NCI-H1105 (cell line): ENCODE measurements at places on chromosomes 4 and X.

GRCh38 chrX:53445977-53446376 lies 11.8 kb upstream of the HSD17B10 start:
- no peak for DNase-seq

DNA sequence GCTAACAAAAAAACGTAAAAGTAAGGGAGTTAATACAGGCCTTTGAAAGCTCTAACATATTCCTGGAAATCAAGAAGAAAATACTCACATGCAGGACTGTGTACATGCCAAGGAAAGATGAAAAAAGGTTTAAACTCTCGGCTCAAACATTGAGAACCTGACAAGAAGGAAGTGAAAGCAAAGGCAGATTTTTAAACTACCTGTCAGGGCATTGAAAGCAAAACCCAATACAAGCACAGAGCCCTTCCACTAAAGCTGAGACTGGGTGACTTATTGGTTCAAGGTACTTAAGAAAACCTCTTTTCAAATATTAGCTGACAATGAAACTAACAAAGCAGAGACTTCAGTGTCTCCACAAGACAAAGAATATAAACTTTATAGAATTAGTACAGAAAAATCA lies 313.0 kb upstream of the GRID2 start:
- DNase-seq: no peak

- DNase-seq: no peak
Observed at GRCh38 chr4:151198748-151199147, 78.2 kb upstream of the PRSS48 start.

DNA sequence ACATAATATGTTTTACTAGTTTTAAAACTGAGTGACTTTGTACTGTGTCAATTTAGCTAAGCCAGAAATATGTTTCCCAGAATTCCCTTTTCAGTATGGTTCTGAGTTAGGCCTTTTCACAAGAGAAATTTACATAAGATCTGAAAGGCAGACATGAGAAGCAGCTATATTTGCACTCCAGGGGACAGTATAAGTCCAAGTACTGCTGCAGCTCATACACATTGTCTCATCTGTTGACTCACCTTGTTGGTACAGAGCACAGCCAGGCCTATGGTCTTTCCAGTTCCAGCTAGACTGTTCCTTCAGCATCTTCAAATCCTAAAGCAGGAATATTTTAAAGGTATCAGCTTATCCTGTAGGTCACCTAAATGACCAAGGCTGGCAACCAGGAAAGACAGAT lies 53.5 kb downstream of the BMP3 start:
- no peak for DNase-seq

DNA sequence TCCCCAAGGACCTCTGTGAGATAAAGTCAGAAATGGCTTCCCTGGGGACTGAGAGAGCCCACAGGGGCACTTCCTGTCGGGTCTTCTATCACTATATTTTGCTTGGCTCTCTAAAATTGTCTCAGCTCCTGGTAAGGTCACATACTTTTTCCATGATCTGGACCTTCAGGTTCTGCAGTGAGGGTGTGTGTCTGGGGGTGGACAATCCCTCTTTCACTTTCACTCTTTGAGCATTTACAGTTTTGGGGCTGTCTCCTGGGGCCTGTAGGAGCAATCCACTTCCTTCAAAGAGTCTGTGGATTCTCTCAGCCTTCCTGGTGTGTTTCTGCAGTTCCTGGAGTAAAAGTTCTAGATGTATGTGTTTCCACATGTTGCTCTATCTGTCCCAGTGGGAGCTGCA lies 335.7 kb downstream of the FSTL5 start:
- DNase-seq: no peak

DNA sequence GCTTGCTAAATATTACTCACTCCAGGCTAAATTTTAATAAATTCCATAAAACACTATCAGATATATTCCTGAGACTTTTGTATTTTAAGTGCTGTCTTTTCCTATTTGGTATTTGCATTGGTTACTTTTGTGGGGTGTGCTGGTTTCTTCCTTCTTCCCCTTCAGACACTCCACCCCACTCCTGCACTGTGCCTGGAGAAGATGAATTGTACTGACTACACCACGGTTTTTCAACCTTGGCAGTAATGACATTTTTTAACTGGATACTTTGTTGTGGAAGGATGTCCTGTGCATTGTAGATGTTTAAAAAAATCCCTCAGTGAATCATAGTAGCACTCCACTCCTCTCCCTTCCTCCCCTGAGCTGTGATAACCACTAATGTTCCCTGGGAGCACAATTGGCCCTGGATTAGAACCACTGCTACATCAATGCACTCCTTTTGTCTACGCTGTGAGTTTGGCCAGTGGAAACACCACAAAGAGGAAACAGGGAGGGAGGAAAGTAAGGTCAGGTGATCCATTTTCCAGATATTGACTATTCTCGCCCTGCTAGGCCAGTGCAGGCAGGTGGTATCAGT lies 36.3 kb downstream of the SNCA start:
- DNase-seq: no peak

- no peak for DNase-seq
Observed at GRCh38 chrX:154430916-154431315, 2.4 kb downstream of the ATP6AP1 start.

- no peak for DNase-seq
Observed at GRCh38 chr4:81469781-81470455, 1.8 kb downstream of the RASGEF1B start.

DNA sequence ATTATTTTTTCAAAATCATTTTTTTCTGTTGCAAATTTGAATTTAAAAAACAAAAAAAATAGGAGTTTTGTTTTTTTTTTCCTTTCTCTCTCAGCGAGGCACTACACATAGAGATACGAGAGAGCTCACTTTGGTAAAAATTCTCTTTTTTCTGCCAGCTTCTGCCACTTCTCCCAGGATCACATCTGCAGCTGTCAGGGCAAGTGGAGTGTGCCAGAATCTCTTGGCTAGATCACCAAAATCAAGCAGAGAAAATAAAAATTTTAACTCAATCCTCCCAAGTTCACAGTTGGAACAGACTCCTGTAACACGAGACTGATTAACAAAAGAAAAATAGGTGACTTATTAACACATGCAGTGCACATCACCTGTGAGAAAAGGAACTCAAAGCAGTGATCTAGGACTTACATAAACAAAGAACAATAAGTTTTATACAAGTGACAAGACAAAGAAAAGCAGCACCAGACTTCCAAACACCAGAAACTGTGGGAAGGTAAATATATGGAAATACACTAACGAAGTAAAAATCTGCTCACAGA lies 213.2 kb upstream of the ZFP42 start:
- DNase-seq: no peak

- no peak for DNase-seq
Observed at GRCh38 chrX:96771486-96771885, 86.8 kb downstream of the DIAPH2 start.

GRCh38 chr4:183388021-183388420 lies 56.4 kb upstream of the CDKN2AIP start:
- no peak for DNase-seq

- DNase-seq: no peak
Observed at GRCh38 chrX:130172127-130172845, 524 bp downstream of the RAB33A start.

DNA sequence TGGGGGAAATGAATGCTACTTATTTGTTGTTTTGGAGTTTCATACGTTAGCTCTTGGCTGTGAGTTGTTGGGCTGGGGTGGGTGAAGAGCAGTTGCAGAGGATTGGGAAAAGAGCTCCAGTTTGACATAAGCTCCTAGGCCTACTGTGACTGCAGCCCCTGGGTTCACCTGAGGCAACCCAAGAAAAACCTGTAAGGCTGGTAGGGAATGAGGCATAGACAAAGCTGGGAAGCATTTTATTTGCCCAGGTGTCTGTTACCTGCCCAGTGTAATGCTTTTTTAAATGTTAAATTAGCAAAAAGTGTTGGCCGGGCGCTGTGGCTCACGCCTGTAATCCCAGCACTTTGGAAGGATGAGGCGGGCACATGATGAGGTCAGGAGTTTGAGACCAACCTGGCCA lies 160.0 kb downstream of the FHIP1A start:
- no peak for DNase-seq

DNA sequence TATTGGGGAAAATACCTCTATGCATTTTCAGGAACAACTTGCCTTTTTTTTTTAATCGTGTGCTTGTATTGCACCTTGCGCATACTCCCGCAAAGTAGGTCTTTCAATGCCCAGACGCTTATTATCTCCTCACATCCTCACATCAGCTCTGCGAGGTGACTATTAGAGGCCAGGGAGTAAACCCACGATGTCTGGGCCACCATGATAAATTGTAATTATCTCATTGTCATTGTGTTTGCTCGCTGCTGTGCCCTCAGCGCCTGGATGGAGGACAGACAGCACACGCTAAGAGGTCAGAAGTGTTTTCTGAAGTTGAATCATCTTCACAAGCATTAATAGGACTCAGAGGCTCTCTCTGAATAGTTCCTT lies 1.0 kb upstream of the RELL1 start:
- DNase-seq: no peak

- no peak for DNase-seq
Observed at GRCh38 chrX:71563921-71564320, 14.3 kb upstream of the GCNA start.

- no peak for DNase-seq
Observed at GRCh38 chrX:39150220-39150619, 349.0 kb downstream of the MID1IP1 start.

DNA sequence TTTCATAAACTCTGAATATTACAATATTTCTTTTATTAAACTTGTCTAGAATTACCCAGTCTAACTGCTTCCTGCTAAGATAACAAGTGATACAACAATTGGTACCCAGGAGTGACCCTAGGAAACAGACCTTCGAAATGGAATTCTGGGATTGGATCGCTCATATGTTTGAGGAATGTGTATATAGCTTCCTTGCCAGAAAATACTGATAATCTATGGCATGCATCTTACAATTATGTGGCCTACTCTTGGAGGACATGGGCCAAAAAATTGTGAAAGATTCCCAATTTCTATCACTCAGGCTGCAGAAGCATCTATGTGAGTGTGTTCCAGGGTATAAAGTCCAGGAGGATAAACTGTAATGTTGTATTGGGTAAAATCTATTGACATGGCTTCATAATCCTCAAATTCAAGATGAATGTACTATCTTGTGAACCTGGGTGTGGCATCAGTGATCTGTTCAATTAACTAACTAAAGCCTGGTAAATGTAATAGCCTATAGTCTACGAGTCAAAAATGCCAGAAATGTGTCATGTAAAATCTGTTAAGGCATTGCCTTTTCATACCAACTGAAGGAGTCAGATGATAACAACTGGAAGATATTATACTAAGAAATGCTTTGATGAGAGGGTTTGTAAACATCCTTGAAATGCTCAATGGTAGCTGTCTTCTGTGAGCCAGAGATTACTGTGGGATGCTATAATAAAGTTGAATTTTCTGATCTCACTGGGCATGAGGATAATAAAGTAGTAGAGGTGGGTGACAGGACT lies 1499.3 kb downstream of the PCDH7 start:
- DNase-seq: no peak

GRCh38 chr4:185740471-185740873 lies 71.5 kb downstream of the SORBS2 start:
- DNase-seq: no peak

DNA sequence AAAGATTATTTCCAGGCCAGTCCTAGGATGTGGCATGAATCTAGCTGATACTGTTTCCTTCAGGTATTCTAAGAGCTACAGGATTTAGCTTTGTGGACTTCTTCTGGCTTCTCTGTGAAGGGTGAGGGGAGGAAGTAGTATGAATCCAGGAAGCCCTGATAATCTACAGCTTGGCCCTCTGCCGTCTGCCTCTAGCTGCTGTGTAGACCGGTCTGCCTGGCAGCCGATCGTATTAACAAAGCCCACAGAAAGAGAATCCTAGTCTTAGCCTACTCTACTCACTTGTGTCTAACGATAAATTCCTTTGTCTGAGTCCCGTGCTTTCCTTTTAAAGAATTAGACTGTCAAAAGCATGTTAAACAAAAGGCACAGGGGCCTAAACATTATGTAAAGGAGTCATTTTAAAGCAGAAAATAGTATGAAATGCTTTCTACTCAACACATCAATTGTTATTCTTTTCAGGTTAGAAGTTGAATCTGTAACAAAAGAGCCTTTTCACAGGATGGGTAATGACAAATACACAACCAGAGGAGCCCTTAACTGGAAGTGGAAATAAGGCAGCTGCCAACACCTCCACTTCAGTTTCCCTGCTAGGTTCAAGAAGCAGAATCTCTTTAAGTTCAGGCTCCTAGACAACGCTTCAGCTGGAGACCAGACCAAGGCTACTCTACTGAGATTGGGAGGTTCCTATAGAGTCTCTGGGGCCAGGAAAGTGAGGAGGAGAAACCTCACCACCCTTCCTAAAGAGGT lies 48.9 kb upstream of the UCP1 start:
- DNase-seq: no peak

DNA sequence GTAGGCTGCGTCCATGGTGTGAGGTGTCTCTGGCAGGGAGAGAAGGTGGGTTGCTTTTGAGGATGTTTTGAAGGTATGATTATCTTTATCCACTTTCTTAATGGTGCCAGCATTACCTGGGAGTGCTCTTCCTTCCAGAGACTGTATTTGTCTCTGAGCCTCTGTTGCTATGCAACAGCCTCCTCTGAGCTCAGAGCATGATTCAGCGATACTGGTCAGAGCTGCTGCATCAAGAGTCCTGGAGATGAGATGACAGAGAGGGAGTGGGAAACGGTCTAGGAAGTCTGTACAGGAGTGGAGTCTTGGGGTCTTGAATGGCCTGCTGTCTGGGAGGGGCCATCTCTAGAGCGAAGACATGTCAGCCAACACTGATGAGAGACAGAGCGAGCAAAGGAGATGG lies 104.4 kb upstream of the RAB40AL start:
- DNase-seq: no peak

- DNase-seq: no peak
Observed at GRCh38 chr4:4396628-4397440, 9.9 kb downstream of the NSG1 start.

DNA sequence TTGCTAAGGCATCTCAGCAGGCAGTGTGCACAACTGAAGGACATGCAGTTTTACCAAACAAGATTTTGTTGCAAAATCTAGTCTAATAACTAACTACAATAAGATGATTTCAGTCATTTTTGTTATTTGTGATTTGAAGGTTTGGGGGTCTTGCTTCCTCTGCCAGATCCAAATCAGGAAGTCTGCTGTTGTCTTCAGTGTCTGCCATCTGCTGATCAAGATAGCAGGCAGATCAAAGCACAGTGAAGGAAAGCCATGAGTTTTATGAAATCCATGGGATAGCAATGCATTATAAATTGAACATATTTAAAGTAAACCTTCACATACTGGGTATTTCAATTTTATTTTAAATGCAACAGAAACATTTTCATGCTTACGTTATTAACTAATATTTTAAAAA lies 169.1 kb upstream of the ETNPPL start:
- no peak for DNase-seq

DNA sequence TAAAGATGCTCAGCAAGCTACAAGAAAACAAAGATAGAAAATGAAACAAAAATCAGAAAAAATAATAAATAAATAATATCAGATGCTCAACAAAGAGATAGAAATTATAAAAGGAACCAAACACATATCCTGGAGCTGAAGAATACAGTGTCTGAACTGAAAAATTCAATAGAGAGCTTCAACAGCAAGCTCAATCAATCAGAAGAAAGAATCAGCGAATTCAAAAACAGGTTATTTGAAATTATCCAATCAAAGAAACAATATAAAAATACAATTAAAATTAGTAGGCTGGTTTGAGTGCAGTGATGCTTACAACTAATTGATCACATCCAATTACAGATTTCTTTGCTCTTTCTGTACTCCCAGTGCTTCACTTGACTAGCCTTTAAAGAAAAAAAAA lies 40.8 kb upstream of the FOXR2 start:
- no peak for DNase-seq

GRCh38 chr4:79651456-79651855 lies 243.4 kb upstream of the GK2 start:
- DNase-seq: no peak
